CD4-positive, alpha-beta T cell treated with Interleukin-6 at 100 ng/mL for 8 hours (primary cell): ENCODE measurements at places on chromosomes 2 and 18.

- no peak for DNase-seq
These were observed 31.2 kb downstream of the STAMBP start for GRCh38 chr2:73859721-73860586.

DNA sequence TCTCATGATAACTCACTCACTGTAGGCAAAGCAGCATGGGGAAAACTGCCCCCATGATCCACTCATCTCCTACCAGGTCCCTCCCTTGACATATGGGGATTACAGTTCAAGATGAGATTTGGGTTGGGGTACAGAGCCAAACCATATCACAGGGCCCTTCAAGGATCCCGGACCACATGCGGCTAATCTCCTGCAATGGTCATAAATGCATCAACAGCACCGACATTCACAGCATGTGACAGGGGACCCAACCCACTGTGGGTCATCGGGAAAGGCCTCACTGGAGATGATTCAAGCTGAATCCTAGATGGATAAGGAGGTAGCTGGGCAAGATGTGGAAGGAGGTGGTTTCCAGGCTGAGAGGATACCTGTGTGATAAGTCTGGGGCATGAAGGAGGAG, 129.4 kb downstream of the MYO5B start:
- no peak for DNase-seq

DNA sequence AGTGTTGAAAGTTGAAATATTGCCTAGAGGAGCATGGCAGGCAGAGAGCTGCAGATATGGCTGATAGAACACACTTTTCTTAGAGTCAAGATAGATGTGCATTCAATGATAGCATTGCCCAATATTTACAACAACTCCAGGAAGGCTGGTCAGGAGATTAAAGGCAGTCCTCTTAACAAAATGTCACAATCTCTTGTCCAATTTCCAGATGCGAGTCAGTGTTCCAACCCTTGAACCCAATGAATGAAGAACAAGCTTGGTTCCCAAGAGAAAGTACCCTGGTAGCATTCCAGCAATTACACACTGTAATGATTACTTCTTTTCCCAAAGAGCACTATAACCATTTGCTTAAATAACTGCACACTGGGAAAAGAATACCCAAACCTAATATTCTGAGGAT, 839.4 kb upstream of the VRK2 start:
- DNase-seq = no peak

DNA sequence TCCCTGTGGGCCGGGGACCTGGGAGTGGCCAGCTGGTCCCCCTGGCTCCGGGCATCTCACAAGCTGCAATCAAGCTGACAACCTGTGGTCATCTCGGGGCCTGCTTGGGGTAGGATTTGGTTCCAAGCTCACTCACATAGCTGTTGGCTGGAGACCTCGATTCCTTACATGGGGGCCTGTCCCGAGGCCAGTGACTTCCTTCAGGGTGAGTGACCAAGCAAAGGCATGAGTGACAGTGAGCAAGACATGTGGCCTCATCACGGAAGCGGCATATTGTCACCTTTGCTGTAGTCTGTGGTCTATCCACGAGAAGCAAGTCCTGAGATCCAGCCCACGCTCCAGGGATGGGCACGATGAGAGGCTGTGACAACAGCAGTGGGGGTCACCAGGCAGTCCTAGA, 131.4 kb upstream of the ID2 start:
- DNase-seq = no peak

- no peak for DNase-seq
These were observed 171.2 kb downstream of the ACOXL start for GRCh38 chr2:110903548-110903947.
